ENCODE measurements at places on chromosomes 3 and 15.

GRCh38 chr15:69499521-69500211, 47.0 kb downstream of the RPLP1 start:
- DNase-seq = no peak

- DNase-seq = no peak
Observed at GRCh38 chr3:13687517-13687943, 138.6 kb downstream of the FBLN2 start.

DNA sequence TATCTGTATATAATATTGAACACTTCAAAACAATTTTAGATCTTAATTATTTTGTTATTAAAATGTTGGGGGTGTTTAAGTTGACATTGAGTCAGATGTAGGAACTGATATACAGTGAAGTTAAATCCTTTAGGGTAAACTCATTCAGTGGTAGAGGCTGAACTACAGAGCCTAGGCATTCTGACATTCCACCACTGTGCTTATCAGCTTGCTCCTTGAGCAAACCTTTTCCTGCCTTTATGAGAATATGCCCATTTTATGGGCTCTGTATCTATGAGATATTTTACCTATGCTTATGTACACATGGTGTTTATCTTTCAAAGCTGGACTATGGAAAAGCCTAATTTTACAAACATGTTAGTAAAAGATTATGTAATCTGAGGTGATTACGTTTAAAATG, 407.5 kb downstream of the ZBTB20 start:
- no peak for DNase-seq

DNA sequence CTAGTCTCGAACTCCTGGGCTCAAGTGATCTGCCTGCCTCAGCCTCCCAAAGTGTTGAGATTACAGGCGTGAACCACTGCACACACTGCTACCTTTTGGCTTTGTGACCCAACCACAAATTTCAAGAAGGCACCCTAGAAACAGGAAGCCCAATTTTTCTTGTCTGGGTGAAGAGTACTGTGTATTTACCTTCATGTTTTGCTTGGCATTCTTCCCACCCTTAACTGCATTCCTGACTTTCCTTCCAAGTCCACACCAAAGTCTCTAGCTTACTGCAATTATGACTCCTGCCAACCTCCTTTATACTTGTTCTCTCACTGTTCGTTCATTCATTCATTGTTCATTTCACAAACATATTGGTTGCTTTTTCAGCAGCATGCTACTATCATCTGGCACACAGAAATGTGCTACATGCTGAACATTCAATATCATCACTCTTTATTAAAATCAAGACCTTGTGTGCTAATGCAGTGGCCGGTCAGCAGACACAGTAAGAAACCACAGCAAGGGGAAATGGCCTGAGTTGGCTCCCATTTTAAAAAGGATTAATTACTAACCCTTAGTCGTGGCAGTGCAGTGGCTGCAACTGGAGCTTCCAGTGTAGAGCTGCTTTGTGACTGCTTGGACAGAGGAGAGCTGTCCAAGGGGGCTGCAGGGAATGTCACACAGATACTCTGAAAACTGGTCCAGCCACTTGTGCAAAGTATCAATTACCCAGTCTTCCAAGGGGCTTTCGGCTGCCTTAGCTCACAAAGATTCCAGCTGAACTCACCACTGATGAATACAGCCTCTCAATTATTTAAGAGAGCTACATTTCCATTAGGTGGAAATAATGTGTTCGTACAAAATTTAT, 94.0 kb downstream of the ETFA start:
- DNase-seq = no peak

DNA sequence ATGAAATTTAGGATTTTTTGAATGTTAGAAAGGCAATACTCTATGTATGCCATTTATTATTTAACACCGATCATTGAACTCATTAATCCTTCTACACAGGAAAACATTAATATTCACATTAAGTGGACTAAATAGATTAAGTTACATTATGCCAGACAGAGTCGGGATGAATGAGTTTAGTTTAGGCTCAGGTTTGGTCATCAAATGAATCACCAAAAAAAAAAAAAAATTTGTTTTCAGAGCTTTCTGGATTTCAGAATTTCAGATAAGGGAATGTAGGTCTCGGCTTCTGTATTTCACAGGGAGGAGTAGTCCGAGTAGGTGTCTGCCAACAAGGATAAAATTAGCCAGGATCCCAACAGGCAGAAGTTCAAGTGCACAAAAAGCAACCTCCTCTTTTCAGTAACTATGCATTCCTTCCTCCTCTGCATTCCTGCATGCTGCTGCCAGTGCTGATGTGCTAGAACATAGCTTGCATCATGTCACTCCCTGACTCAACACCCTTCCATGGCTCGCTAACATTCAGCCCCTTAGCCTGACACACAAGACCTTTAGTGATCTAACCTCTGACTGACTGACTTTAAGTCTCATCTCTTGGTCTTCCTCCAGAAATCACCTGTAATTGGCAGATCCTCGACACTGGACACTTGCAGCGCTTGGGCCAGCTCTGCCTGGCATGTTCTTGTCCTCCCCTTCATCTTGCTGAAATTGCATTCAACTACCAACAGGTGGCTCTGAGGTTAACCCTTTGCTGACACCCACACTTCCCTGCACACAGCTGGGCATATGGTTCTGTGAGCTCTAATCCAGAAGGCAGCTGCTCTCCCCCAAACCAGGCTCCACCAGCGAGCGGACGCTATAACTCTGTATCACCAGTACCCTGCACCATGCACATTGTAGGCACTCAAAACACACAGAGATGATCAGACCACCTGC, 145.4 kb upstream of the PROK2 start:
- no peak for DNase-seq

DNA sequence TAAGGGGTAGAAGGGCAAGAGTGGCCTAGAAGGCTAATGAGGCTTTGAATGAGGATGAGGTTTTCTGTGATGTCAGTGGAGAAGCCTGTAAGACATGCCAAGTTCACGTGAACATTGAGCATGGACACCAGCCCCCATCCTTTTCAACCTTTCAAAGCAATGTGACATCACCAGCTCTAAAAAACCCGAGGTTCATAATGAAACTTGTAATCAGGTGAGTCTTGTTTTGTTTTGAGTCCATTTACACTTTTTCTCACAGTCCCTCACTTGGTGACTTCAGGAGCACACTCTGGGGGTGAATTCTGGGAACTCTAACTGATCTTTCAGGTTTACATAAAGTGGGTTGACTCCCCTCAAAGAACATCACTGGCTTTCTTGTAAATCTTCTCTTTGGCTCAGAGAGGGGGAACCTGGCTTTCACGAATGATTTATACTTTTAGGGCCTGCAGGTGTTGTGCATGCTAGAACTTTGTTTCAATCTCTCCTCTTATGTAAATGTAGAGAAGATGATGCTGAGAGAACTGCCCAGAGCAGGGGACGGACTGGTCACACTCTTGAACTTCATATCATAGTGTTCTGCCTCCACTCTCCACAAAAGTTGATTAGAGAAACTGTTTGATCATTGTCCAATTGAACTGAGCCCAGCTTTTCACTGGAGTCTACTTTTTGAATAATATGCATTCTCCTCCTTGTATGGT, 224.7 kb upstream of the SATB1 start:
- no peak for DNase-seq

DNA sequence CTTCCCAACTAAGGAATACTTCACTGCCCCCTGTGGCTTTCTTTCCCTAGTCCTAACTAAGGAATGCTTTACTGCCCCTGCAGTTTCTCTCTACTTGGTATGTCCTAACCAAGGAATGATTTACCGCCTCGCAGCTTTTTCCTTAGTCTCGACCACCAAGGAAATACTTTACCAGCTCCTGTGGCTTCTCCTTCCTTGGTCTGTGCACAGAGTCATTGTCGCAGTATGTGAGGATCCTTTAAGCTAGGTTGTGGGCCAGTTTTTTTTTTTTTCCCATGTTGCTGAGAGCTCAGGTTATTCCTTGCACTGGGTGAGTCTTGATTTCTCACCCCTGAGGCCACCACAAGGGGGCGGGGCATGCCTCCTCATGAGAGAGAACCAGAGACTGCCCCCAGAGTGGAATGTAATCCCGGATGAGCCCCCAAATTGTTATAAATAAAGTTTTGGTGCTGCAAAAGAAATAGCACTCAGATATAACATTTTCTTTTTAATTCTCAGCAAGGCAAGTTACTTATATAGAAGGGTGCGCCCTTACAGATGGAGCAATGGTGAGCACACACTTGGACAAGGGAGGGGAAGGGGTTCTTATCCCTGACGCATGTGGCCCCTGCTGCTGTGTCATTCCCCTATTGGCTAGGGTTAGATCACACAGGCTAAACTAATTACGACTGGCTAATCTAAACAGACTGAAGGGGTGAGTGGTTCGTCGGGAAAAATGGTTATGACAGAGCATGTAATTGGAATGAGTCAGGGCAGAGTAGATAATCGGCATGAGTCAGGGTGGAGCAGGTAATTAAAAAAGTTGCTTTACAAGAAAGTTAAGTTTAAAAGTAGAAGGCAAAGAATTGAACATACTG, 27.0 kb downstream of the NDUFB4 start:
- DNase-seq = no peak

- DNase-seq = no peak
Observed at GRCh38 chr3:76352511-76353284, 567.3 kb upstream of the ZNF717 start.

Data from NCI-H1417 treated with DMSO at 0.1 percent for 48 hours (cell line).